ENCODE measurements at places on chromosomes 7 and 10.

DNA sequence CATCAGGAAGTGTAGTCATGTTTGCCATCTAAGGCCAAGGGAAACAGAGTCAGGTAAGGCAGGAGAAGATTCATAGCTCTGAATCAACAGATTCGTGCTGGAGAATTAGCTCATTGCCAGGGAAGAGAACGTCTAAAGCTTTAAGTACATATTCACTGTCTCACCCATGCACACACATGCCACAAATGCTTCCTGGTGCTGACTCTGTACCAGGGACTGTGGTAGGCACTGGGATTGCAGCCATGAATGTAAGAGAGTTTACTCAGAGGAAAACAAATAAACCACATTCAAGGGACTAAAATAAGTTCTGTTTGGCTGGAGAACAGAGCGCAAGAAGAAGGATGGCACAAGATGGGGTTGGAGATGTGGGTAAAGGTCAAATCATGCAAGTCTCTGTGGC, 89.8 kb upstream of the HPS1 start:
- no peak for DNase-seq

DNA sequence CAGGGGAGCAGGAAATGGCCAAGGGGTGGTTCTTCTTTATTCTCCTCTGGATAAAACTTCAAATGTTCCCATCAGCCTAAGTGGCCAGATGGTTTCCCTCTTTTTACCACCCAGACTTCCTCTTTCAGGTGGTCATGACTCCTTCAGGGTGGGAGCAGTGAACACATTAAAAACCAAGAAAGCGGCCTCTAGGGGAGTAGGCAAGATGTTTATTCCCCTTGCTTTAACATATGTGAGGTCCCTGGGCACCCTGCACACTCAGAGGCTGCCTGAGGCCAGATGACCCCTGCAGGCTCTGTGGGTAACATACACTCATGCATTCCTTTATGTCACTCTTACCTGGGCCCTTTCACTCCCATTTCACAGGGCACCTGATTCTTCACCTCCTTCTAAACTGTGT, 357.4 kb downstream of the ABCA13 start:
- DNase-seq, result no peak

DNA sequence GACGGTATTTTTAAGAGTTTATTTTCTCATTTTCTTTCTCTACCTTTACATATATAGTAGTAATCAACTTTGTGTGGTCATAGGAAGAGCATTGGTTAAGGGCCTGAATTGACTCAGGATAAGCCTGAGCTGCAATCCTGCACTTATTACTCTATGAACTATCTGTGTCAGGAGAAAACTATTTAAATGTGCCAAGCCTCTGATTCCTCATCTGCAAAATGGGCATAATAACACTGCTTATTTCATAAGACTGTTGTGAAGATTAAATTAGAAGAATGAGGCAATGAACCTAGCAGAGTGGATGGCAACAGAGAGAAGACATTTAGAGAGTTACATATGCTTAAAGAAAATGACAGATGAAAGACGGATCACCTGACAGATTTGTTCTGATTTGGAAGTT, 175.5 kb downstream of the RELN start:
- no peak for DNase-seq

DNA sequence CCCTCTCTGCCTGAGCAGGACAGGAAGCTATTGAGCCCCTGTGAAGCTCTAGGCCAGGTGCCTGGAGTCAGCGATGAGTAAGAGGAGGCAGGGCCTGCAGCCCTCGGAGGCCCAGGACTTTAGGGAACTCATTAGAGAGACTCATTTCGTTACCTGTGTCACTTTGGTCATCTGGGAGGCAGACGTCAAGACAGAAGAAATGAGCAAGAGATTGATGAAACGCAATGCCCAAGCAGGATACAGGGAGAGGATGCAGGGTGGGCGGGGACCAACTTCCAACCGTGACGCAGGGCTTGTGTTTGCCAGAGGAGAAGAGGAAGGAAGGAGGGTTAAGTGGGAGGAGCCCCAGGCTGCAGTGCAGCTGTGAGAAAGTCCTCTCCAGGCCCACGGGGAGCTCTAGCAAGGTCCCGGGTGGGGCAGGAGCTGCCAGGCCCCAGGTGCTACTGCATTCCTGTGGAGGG, 26.4 kb upstream of the GNA12 start:
- peak; percentile 66 for DNase-seq

- no peak for DNase-seq
Measured at GRCh38 chr7:51310131-51310583, 6.5 kb downstream of the COBL start.

DNA sequence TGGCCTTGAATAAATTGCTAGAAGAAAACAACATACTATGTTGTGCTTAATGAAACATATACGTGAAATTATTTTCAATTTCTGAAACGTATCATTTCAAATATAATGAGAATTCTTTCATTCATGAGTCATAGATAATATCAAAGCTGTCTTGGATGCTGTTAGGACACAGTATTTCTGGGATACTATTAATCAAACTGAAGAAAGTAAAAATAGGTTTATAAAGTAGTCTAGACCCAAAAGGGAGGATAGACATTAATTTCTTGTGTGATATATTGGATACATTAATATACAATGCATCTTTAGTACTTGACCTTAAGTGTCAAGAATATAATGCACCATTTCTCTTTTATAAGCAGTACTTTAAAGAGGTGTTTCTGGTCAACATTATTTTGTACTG, 89.7 kb downstream of the CNTNAP2 start:
- no peak for DNase-seq

- no peak for DNase-seq
Measured at GRCh38 chr7:137943132-137943551, 58.7 kb downstream of the CREB3L2 start.

All from nephron progenitor cell (in vitro differentiated cells).